Kidney (tissue), 22 donors: ENCODE measurements at places on chromosomes 7 and 10. TPM values are rescaled to one million over a fixed set of nuclear protein-coding genes. Genes with fewer than 3 reads are reported as not detected.

DNA sequence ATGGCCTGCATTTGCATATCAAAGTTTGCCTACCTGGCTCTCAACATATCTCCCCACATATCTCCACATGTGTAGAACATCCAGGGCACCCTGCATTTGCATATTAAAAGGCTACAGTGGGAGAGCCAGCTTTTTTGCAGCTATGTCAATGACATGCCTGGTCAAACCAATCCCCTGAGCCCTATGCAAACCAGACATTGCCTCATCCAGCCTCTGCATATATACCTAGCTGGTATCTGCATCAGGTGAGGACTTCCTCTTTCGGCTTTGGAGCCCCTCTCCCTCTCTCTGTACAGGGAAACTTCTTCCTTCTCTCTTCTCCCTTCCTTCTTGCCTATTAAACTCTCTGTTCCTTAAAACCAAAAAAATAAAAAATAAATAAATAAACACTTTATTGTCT, 142.7 kb upstream of the STEAP4 start:
- no peaks in the 10 kb centered on the region for H3K36me3 ChIP-seq
- H3K27me3 ChIP-seq = no peaks in the 10 kb centered on the region
- no peak overlapping the region for H3K27ac ChIP-seq
- no peak for DNase-seq

GRCh38 chr7:135980665-135981180, 3.6 kb upstream of the MTPN start:
- no peaks in the 10 kb centered on the region for H3K27me3 ChIP-seq
- no peak overlapping the region for H3K4me3 ChIP-seq
- no peak overlapping the region for H3K27ac ChIP-seq

The SLC26A5 gene
- 1.2 TPM for total RNA-seq

The CLRN3 gene
- total RNA-seq = 9.4 TPM

The FKBP6 gene
- 0.13 TPM for total RNA-seq

DNA sequence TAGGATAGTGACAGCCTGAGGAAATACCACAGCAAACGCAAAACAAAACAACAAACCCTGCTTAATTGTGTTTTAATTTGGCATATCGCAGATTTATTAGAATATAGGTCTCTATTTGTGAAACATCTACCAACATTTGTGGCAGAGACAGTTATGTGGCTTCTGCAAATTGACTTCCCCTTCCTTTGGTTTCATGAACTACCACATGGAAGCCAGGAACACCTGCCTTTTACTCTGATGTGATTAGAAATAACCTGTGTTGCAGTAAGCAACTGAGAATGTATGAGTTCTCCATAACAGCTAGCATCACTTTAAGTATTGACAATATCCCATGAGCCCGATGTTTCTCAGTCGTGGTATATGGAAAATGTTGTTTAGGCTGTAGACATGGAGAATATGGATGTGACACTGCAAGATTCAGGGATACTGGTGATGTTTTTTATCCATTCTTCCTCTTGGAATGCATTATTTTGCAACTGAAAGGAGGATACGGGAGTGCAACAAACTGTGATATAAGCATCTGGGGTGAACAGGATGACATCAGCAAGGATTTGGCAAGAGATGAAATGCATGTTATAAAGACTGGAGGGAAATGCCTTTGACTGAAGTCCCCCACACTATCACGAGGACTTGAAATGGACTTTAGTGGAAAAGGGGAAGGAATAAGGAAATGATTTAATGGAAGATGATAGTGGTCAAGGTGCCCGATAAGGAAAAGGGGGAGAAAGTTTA, 95.9 kb downstream of the CUBN start:
- H3K4me3 ChIP-seq = no peak overlapping the region
- H3K4me1 ChIP-seq = peaks cover 4% of the 10 kb centered on the region
- no peak overlapping the region for H3K27ac ChIP-seq
- H3K27me3 ChIP-seq = no peaks in the 10 kb centered on the region
- H3K36me3 ChIP-seq = peaks cover 2% of the 10 kb centered on the region

The ZSCAN25 gene
- 20.4 TPM for total RNA-seq

DNA sequence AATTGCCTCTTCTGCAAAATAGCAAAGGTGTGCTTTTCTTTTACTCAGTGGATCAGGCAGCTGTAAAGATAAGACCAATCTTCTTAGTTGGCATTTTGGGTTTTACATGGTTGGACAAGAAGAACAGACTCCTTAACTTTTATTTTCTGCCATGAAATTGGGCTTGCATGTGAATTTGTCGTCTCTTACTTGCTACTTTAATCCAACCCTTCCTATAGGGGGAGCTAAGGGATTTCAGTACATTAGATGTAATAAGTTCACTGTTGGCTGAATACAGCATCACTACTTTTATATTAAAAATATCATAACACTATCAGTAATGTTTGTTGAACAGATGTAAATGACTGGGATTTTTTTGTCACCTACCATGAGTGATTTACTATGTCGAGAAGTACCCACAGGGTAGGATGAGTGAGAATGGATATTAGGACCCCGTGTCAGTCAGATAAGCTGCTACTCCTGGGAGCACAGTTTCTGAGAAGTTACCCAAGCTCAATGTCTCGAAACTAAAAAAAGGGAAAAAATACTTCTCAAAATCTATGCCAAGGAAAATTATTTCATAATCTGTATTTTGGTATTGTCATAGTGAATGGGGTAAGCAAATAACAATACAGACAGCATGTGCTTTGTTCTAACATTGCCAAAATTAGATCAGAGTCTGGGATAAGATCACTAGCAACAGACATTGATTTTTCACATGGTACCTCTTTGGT, 127.4 kb upstream of the AGR3 start:
- H3K4me1 ChIP-seq = no peaks in the 10 kb centered on the region
- no peaks in the 10 kb centered on the region for H3K36me3 ChIP-seq
- no peak overlapping the region for H3K4me3 ChIP-seq
- no peak overlapping the region for H3K27ac ChIP-seq

The PRTFDC1 gene
- 3.8 TPM for total RNA-seq

DNA sequence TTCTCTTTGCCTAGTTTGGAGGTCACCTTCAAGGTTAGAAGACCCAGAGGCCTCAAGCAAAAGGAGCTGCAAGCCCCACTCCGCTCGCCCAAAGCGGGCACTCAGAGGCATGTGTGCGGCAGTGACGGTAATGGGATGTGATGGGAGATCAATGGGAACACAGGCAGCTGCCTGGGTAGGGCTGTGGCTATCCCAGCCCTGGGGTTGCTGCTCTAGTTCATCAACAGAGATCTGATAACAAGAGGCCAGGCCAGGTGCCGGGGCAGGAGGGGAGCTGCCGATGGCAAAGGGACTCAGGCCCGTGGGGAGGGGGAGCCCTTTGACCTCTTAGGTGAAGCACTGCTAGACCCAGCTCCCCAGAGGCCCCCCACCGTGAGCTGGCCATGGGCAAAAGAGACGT, 52.0 kb upstream of the GNA12 start:
- H3K27ac ChIP-seq = no peak overlapping the region
- no peak overlapping the region for H3K4me3 ChIP-seq
- H3K27me3 ChIP-seq = no peaks in the 10 kb centered on the region

- no peak overlapping the region for H3K27ac ChIP-seq
- no peaks in the 10 kb centered on the region for H3K4me1 ChIP-seq
- DNase-seq = peak; percentile 77
Measured at GRCh38 chr7:80018941-80019808, 115.5 kb upstream of the GNAI1 start.

- peak; percentile 25 for DNase-seq
- H3K4me1 ChIP-seq = no peaks in the 10 kb centered on the region
- no peak overlapping the region for H3K27ac ChIP-seq
- no peak overlapping the region for H3K4me3 ChIP-seq
- no peaks in the 10 kb centered on the region for H3K36me3 ChIP-seq
Measured at GRCh38 chr7:4071370-4072058, 610.6 kb upstream of the FOXK1 start.

The PSMG3 gene
- total RNA-seq = 29.7 TPM

GRCh38 chr10:84262190-84262956, 17.5 kb downstream of the RGR start:
- H3K4me1 ChIP-seq = peaks cover 3% of the 10 kb centered on the region
- no peaks in the 10 kb centered on the region for H3K27me3 ChIP-seq
- H3K27ac ChIP-seq = no peak overlapping the region

The SSC4D gene
- total RNA-seq = 2.1 TPM
